ENCODE measurements at places on chromosomes 3 and 15.

DNA sequence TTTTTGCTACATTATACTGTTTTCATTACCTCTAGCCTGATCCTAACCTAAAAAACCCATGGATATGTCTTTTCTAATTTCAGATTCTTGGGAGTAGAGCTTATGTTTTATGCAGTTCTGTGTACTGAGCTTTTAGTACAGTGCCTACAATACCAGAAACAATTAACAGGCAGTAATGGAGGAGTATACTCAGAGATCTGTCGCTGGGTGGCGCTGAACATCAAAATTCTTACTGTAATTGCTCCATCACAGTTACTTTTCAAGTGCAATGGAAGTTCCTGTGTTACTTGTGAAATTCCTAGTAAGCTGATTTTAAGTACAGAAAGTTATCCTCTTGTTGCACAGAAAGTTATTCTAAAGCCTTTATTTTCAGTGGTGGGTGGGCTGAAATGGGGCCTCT, 66.9 kb downstream of the RNF13 start:
- H3K36me3 ChIP-seq = peaks cover 15% of the 10 kb centered on the region
- DNase-seq = peak; percentile 61
- no peak overlapping the region for H3K27ac ChIP-seq
- peaks cover 4% of the 10 kb centered on the region for H3K4me1 ChIP-seq

DNA sequence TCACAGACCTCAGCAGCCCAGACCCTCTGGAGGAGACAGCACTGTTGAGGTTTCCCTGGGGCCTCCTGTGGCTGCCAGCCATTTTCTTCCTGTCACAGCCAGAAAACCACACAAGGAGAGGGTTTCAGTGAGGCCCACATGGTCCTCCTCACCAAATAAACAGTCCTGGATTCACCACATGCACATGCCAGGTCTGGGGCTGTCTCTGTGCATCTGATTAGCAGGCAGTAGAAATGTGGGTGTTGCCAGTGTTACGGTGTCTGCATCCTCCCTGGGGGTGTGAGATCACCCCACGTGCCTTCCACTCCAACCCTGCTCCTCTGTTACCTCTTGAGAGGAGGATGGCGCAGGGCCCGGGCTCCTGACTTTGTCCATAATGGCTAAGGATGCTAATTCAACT, 140.4 kb downstream of the CHDH start:
- H3K4me3 ChIP-seq = no peak overlapping the region
- DNase-seq = no peak
- no peak overlapping the region for H3K27ac ChIP-seq
- peaks cover 5% of the 10 kb centered on the region for H3K27me3 ChIP-seq
- no peaks in the 10 kb centered on the region for H3K36me3 ChIP-seq

- H3K27ac ChIP-seq = no peak overlapping the region
- no peak for DNase-seq
- H3K27me3 ChIP-seq = no peaks in the 10 kb centered on the region
- H3K4me3 ChIP-seq = no peak overlapping the region
Measured at GRCh38 chr15:69226023-69226355, 65.6 kb downstream of the GLCE start.

GRCh38 chr3:65671004-65671403, 367.7 kb downstream of the MAGI1 start:
- DNase-seq = no peak
- H3K27me3 ChIP-seq = peaks cover 3% of the 10 kb centered on the region
- no peak overlapping the region for H3K27ac ChIP-seq
- no peak overlapping the region for H3K4me3 ChIP-seq

DNA sequence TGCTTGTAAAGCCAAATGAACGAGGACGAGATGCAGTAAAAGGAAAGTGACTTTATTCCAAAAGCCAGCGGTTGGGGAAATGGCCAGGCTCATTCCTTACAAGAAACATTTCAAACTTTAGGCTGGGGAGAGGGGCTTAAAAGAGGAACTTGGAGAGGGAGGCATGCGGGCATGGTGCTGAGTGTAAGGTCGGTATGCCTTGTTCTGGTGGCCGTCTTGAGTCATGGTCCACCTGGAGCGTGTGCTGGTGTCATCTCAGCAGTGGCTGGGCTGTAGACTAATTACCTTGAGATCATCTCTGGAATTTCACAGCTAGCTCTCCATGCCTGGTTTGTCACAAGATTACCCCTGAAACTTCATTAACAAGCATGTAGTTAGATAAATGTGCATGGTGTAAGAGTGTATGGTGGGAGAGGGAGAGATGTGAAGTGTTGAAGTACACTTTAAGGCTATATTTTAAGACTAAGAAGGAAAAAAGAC, 156.4 kb upstream of the PFN2 start:
- peaks cover 8% of the 10 kb centered on the region for H3K27me3 ChIP-seq
- H3K27ac ChIP-seq = no peak overlapping the region
- H3K4me1 ChIP-seq = no peaks in the 10 kb centered on the region
- H3K36me3 ChIP-seq = no peaks in the 10 kb centered on the region
- H3K4me3 ChIP-seq = no peak overlapping the region
- DNase-seq = no peak

GRCh38 chr15:51131596-51132290, 37.0 kb upstream of the TNFAIP8L3 start:
- no peak for DNase-seq
- H3K4me3 ChIP-seq = no peak overlapping the region
- no peaks in the 10 kb centered on the region for H3K4me1 ChIP-seq
- H3K36me3 ChIP-seq = no peaks in the 10 kb centered on the region

- DNase-seq = no peak
- no peak overlapping the region for H3K4me3 ChIP-seq
- no peaks in the 10 kb centered on the region for H3K27me3 ChIP-seq
- H3K27ac ChIP-seq = no peak overlapping the region
Measured at GRCh38 chr3:27392950-27393679, 23.9 kb upstream of the NEK10 start.

- H3K4me1 ChIP-seq = no peaks in the 10 kb centered on the region
- H3K4me3 ChIP-seq = no peak overlapping the region
- DNase-seq = no peak
- H3K36me3 ChIP-seq = no peaks in the 10 kb centered on the region
- H3K27me3 ChIP-seq = peaks cover 11% of the 10 kb centered on the region
Measured at GRCh38 chr3:159819676-159820075, 169.0 kb upstream of the IL12A start.

- H3K27ac ChIP-seq = no peak overlapping the region
- peaks cover 7% of the 10 kb centered on the region for H3K4me1 ChIP-seq
- no peak overlapping the region for H3K4me3 ChIP-seq
- H3K36me3 ChIP-seq = no peaks in the 10 kb centered on the region
- H3K27me3 ChIP-seq = peaks cover 5% of the 10 kb centered on the region
Measured at GRCh38 chr15:84821501-84822021, 4.4 kb downstream of the ALPK3 start.

GRCh38 chr3:173066044-173067004, 74.7 kb downstream of the SPATA16 start:
- H3K36me3 ChIP-seq = no peaks in the 10 kb centered on the region
- no peak for DNase-seq
- H3K27ac ChIP-seq = no peak overlapping the region
- H3K4me3 ChIP-seq = no peak overlapping the region
- H3K4me1 ChIP-seq = no peaks in the 10 kb centered on the region
- H3K27me3 ChIP-seq = no peaks in the 10 kb centered on the region

DNA sequence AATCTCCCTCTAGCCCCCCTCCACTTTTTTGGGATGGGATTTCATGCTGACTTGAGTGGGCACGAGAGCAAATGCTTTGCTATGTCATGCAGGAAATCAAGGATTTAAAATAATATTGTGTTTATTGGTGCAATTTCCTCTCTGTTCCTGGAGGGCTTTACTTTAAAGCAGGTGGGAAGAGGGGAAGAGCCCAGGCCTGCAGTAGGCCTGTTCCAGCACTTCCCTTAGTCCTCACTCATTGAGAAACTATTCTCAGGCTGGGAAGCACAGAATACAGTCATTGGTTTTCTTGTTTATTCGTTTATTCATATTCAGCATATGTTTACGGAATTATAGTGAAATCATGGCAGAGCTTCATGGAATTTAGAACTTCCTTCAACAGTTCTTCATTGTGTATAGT, 41.7 kb upstream of the SPSB4 start:
- no peak overlapping the region for H3K4me3 ChIP-seq
- peaks cover 8% of the 10 kb centered on the region for H3K27me3 ChIP-seq
- H3K4me1 ChIP-seq = peaks cover 5% of the 10 kb centered on the region
- H3K27ac ChIP-seq = no peak overlapping the region

- H3K27me3 ChIP-seq = no peaks in the 10 kb centered on the region
- peaks cover 31% of the 10 kb centered on the region for H3K4me1 ChIP-seq
- H3K27ac ChIP-seq = peak overlapping the region; percentile 46
- DNase-seq = no peak
- peaks cover 53% of the 10 kb centered on the region for H3K36me3 ChIP-seq
- no peak overlapping the region for H3K4me3 ChIP-seq
Measured at GRCh38 chr3:56616478-56617006, 59.6 kb downstream of the CCDC66 start.

DNA sequence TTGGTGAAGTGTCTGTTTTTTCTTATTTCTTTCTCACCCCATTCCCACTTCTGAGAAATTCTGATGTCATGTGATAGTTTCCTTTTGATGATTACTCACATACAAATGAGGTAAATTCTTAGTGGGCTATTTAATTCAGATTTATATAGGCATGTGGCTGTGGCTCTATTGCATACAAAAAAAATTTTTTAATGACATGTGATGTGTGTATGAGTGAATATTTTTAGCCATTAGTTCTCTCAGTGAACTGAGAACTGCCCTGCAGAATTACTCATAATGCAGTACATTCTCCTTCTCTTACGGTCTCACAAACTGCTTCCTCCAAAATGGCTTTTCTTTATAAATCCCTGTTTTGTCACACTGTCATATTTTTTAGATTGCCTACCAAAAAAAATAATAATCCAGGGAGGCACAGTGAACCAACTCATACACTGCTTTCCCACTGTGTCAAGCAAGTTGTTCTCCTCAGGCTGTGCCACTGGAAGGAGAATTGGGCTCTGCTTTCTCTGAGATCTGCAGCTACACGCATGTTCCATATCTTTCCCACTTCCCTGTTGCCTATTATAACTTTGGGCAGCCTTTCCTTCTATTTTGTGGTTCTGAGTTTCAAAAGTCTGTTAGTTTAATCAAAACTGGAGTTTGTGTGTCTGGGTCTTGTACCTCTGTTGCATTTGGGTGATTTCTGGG, 415.7 kb upstream of the THBS1 start:
- H3K4me3 ChIP-seq = no peak overlapping the region
- no peak for DNase-seq
- peaks cover 2% of the 10 kb centered on the region for H3K4me1 ChIP-seq
- peaks cover 23% of the 10 kb centered on the region for H3K27me3 ChIP-seq
- H3K36me3 ChIP-seq = no peaks in the 10 kb centered on the region

GRCh38 chr15:52139599-52140462, 27.3 kb upstream of the BCL2L10 start:
- DNase-seq = peak; percentile 82
- peaks cover 4% of the 10 kb centered on the region for H3K36me3 ChIP-seq
- H3K4me3 ChIP-seq = no peak overlapping the region
- peaks cover 18% of the 10 kb centered on the region for H3K4me1 ChIP-seq

DNA sequence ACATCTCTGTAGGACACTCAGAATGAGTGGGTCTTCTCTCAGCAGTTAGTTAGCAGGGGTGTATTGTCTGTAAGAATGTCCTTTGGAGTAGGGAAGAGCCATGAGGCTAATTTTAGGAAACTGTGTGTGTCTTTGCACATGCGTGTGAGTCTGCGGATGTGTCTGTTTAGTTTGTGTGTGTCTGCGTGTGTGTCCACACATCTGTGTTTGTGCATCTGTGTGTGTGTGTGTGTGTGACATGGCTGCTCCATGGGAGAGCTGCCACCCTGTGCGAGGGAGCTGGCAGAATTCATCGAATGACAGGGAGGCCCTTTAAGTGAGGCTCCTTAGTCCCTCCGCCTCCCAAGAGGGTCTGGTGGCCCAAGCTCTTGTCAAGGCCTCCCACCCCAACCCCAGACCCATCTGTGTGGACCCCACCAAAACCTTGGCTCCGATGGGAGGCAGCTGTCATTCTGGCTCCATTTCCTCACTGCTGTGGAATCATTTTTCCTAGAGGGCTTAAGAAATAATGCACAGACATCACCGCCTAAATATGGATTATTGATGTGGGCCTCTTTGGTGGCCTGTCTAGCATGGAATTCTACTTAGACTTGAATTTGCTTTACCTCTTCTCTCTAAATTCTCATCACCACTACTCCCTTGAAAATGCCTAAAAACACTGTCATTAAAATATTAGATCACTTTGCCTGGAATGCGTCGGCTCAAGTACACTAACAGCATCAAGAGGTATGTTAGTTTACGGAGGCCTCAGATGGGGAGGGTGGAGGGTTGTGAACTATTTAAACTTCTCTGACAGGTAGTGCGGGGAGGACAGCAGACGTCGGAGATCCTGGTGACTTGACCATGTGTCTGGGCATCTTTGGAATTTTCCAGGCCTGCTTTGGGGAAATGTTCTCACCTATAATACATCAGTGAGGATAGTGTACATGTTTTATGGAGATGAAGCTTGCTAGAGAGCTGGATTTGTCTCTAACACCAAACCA, 9.4 kb downstream of the ESYT3 start:
- no peaks in the 10 kb centered on the region for H3K27me3 ChIP-seq
- no peaks in the 10 kb centered on the region for H3K36me3 ChIP-seq
- H3K4me3 ChIP-seq = no peak overlapping the region
- H3K27ac ChIP-seq = no peak overlapping the region

DNA sequence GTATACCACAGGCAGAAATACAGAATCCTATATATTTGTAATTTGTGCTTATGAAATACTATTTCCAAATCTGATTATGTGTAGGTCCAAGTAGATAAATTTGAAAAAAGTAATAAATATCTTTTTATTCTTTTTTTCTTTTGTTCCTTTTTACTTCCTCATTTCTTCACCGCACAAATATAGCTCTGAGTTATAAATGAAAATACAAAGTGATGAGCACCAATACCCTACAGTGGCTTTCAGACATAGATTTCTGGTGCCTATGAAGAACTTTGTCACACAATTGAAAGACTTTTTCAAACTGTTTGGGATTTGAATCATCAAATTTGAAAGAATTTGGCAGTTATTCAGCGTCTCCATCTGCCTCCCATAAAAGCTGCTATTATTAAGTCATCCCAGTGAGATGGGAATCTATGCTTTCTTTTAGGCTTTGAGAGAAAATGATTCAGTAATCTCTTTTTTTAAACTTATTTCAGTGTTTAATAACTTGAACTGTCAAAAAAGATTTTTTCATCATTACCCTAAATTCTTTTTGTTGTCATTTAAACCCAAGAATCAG, 363.6 kb upstream of the GOLIM4 start:
- no peak overlapping the region for H3K4me3 ChIP-seq
- H3K4me1 ChIP-seq = no peaks in the 10 kb centered on the region
- no peaks in the 10 kb centered on the region for H3K27me3 ChIP-seq
- no peak for DNase-seq
- H3K27ac ChIP-seq = no peak overlapping the region

- no peak overlapping the region for H3K27ac ChIP-seq
- H3K4me3 ChIP-seq = no peak overlapping the region
- H3K27me3 ChIP-seq = peaks cover 2% of the 10 kb centered on the region
- no peak for DNase-seq
- no peaks in the 10 kb centered on the region for H3K36me3 ChIP-seq
Measured at GRCh38 chr3:172478116-172478515, 29.9 kb upstream of the GHSR start.
